ENCODE measurements at places on chromosomes 2 and 18. TPM values are rescaled to one million over a fixed set of nuclear protein-coding genes. Genes with fewer than 3 reads are reported as not detected.

Gene RPIA
- 13.7 TPM for total RNA-seq

Gene AFTPH
- total RNA-seq, result 12.1 TPM

- DNase-seq, result no peak
These were observed 61.5 kb upstream of the DOCK10 start for GRCh38 chr2:225103737-225104141.

DNA sequence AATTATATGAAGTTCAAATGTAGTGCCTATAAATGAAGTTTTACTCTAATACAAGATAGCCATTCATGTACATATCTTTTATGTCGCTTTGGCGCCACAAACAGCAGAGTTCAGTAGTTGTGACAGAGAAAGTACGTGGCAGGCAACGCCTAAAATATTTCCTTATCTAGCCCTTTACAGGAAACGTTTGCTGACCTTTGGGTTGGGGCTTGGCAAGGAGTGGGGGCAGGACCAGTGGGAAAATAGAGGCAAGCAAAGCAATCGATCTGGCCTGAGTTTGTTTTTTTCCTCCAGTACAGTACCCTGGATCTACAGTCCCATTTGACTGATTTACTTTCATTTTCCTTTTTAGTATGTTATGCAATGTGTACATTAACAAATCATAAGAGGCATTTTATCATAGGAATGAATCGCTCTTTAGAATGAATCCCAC lies 13.1 kb downstream of the CCDC68 start:
- peak; percentile 60 for DNase-seq

GRCh38 chr2:158662421-158662820 lies 132.7 kb upstream of the DAPL1 start:
- no peak for DNase-seq

DNA sequence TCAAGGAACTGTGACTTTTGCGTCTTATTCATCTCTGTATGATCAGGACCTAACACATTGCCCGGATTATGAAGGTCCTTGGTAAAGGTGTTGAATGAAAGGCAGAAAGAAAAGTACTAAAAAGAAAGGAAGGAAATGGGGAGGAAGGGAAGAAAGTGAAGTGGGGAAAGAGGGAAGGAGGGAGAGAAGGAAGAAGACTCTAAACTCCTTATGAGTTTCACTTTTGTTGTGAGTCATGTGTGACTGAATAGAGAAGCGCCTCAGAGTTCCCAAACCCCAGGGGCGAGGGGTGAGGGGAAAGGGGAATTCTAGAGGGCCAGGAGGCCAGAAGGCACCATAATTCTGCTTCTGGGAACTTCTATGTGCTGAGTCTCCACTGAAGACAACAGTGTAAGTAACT lies 30.9 kb upstream of the OSBPL6 start:
- DNase-seq, result no peak

GRCh38 chr2:42795841-42796301 lies 3.5 kb upstream of the HAAO start:
- no peak for DNase-seq

GRCh38 chr2:191607096-191607495 lies 70.8 kb upstream of the NABP1 start:
- no peak for DNase-seq
